ENCODE measurements at places on chromosomes 3 and 15.

GRCh38 chr3:194607592-194608389 lies 25.4 kb downstream of the TMEM44 start:
- DNase-seq = no peak

GRCh38 chr3:44340058-44340395 lies 1.5 kb downstream of the TCAIM start:
- DNase-seq = no peak

DNA sequence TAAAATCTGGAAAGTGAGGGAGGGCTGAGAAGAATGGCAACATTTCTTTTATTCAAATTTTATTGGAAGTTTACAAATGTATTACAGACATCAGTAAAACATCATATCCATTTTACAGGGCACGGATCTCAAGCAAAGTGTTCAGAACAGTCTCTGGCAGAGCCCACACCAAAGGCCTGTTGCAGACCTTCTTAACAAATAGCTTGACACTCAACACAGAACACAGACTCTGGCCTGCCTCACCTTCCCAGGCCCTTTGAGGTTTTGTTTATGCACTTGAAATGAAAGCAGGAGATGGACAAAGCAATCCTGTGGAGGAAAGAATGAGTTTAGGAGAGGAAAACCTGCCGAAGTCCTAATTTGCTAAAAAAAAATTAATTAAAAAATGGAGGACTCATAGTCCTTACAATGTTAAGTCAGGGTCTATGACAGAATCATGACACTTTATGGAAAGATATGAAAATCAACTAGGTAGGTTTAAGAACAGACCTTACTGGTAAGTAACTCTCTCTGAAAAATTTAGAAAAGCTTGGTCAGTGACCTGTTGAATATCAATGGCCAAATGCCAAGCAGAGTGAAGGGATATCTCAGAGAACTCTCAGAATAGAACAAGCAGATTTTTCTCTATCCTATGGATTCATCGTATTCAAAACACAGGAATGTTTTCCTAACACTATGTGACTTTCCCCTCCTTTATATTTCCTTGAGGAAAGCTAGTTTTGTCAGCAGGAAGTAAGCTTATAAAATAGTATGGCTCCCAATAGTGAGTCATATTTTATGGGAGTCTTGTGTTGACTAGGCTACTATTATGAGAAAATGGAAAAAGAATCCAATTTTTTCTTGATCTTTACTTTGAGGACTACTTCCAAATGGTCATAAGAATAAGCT lies 70.8 kb upstream of the PSMD6 start:
- no peak for DNase-seq

- no peak for DNase-seq
Observed at GRCh38 chr3:155318740-155319139, 25.3 kb upstream of the STRIT1 start.

DNA sequence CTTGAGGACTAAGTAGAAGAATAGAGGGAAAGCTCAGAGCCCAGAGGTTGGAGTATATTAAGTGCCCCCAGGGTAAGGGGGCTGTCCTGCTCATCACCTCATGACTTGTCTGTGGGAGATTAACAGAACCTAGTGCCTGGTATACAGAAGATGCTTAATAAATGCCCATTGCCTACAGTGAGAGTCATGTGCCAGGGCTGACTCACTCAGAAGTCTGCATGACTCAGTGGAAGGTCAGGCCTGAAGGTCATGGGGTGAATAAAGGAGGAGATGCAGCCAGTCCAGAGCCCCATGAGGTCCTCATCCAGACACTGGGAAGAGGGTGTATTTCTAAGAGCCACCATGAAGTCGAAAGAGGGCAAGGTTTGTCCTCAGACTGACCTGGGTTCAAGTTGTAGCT lies 62.5 kb upstream of the TLE3 start:
- DNase-seq = no peak

DNA sequence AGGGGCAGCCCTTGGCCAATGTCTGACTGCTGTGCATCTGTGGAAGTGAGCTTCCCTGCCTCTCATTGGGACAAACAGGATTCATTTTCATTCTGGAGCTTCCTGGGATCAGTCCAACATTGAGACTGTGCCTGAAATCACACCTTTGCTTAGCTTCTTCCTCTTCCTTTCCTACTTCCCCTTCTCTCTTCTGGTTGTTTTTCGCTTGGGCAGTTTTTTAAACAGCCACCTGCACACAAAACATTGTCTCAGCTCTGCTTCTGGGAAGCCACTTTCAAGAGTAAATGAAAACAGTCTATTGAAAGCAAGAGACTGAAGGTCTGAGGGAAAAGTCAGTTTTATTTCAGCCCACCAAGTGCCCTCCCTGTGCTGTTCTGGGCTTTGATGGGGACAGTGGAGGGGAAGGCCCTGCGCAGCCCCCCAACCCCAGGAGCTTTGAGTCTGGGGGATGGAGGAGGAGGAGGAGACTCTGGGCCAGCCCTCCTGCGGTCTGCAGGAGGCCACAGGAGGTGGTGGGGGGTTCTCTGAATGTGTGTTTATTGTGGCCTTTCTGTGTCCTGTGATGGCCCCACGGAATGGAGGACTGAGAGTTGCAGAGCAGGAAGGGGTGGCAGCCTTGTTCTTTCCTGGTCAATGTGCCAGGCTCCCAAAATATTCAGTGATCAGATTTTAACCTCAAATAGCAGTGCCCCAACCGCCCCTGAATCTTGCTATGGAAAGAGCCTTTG lies 7.8 kb upstream of the ISLR2 start:
- DNase-seq = no peak

GRCh38 chr3:51216291-51216690 lies 168.8 kb upstream of the MANF start:
- DNase-seq = no peak

DNA sequence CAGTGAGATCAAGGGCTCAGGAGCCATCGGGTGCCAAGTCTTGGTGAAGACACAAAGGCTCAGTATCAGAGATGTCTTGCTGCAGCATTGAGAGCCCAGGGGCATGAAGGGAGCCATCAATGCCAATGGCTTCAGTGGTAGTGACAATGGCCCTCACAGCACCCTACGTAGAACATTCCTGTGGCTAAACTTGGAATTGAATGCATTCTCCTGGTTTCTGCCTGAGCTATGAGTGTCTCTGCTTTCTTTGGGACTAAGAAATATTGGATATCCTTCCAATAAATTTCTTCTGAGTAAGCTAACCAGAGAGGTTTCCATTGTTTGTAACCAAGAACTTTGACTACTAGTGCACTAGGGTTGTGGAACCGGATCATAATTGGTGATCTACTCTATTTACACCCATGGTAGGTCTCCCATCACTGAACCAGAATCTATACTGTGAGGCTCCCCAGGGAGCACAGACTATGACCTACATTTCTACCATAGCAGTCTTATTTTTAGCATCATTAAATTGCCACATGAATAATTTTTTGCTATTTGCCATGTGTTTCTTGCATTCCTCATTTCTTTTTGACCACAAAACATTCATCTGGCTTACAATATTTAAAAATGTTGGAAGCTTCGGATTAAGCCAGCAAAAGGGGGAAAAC lies 31.6 kb upstream of the PDZRN3 start:
- DNase-seq = no peak

GRCh38 chr3:65246561-65246960 lies 558.8 kb upstream of the ADAMTS9 start:
- no peak for DNase-seq

- no peak for DNase-seq
Observed at GRCh38 chr3:61699622-61700021, 138.3 kb downstream of the PTPRG start.

DNA sequence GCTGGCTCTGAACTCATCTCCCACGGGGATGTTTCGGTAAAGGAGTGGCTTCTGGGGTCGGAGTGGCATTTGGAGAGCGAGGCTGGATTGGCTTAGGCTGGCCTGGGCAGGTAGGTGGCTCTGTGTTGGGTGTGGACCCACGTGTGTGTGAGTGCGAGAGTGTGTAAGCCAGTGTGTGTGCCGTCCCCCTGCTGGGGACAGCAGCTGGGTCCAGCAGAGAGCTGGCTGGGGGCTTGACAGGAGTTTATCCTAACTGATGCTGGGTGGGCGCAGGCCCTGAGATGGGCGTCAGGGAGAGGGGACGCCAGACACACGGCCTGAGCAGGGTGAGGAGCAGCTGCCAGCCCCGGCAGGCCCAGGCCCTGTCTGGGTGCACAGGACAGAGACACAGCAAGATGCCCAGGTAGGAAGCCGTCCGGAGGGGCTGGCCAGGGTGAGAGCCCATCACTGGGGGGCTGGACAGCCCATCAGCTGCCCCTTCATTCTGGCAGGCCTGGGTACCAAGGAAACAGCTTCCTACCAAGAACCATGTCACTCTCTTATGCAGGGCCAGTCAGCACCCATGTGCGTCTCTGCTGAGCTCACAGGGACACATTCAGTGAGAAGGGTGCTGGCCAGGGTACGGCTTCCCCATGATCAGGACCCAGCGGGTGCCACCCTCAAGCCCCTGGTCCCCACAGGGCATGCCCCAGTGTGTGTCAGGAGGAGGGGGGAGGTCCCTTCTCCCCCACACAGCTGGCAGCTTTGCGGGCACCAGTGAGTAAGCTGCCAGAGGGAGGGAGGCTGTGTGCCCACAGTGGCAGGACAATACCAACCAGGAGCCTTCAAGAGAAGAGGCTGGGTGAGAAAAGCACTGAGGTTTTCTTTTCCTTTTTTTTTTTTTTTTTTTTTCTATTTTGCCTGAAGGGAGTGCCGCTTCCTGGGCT lies 1.1 kb downstream of the PAK6 start:
- no peak for DNase-seq

- DNase-seq = no peak
Observed at GRCh38 chr3:134598763-134599545, 51.9 kb downstream of the KY start.
